Activated gamma-delta T cell treated with Interleukin-2 at 50 U/mL for 16 hours (primary cell): ENCODE measurements at places on chromosomes 6 and 20.

GRCh38 chr6:117451671-117452070 is 25.9 kb upstream of the ROS1 start:
- no peak for DNase-seq

DNA sequence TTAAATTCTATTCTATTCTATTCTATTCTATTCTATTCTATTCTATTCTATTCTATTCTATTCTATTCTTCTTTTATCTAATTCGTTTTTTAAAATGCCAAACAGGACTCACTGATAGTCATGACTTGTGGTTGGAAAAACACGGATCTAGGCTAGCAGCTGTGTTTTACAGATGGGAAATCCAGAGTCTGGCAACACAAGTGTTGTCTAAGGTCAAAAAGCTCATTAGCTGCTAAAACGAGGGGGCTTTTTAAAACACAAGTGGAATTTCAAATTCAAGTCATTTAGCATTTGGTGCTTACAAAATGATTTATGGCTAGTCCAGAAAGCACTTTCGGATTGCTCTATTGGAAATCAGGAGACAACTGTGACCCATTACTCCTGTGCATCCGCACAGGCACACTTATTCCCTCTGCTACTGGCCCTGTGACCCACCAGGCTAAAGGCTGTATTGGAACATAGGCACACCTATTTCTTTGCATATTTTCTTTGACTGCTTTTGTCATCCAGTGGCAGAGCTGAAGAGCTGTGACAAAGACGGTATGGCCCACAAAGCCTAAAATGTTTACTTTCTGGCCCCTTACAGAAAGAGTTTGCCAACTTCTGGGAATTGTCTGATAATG is 17.8 kb upstream of the MLIP start:
- DNase-seq: no peak

- DNase-seq: peak; percentile 11
These were observed 131.2 kb upstream of the CDH4 start for GRCh38 chr20:61120595-61121515.

DNA sequence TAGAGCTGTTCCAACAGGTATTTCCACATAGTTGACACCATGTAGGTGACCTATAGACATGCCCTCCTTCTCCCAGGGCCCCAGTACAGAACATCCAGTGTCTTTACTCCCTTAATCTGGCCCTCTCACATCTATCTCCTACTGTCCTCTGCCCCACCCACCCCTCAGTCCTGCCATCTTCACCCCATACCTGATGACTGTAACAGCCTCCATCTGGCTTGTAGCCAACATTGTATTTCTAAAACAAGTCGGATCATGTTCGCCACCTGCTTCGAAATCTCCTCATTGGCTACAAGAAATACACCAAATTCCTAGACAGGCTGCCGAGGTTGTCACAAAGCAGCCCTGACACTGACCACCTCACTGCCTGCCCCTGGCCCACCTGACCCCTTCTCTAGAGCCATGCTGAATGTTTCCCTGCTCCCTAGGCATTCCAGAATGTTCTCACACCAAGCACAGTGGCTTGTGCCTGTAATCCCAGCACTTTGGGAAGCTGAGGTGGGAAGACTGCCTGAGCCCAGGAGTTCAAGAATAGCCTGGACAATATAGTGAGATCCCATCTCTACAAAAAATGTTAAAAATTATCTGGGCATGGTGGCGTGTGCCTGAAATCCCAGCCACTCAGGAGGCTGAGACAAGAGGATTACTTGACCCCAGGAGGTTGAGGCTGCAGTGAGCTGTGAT is 6.0 kb downstream of the ZC3H12D start:
- DNase-seq: no peak

GRCh38 chr6:99821164-99821563 is 172.9 kb downstream of the MCHR2 start:
- no peak for DNase-seq
